Stimulated activated CD4-positive, alpha-beta T cell treated with anti-CD3 and anti-CD28 coated beads, Interleukin-2, amount 100 ng/mL, for 24 hours (primary cell): ENCODE measurements at places on chromosomes 6 and 20.

GRCh38 chr6:148757944-148758480 lies 11.2 kb downstream of the UST start:
- no peak for DNase-seq

- DNase-seq: no peak
Measured at GRCh38 chr6:82712826-82713225, 349.2 kb downstream of the TPBG start.

DNA sequence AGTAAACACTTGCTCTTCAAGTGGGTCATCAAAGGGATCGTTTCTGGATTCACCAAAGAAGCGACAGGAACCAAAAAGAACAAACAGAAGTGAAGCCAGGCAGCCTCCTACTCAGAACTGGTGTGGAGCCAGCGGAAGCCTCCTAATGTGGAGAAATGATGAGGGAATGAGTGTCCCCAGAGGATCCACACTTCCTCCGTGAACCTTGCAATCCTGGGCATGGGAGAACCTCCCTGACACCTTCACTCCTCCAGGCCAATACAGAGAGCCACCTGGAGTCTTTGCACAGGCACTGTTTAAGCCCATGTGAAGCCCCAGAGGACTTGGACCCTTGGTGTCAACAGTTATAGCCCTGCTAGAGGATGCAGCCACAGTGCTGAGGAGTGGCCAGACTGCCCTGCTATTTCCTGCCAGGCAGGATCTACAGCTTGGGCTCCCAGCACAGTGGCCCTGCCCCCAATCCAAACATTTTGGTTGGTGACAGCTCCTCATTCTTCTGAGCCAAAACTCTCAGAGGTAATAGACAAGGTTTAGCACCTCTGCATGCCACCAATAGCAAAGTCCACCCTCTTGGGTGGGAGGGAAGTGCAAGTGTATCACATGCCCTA lies 23.2 kb upstream of the SERINC1 start:
- no peak for DNase-seq

DNA sequence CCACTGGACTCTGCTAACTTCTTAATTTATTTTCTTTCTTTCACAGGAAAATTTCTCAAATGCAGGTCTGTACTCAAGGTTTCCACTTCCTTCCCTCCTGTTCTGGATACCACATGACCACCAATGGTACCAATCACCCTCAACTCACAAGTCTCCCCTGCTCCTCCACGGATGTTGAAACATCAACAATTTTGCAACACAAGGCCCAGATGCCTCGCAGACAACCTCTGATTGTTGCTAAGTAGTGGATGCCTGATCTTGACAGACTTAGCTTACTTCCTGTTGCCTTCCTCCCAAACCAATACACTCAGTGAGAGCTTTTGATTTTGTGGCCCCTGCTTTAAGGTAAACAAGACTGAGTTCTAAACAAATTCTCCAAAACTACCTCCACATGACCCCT lies 146.6 kb downstream of the FRK start:
- DNase-seq: no peak
